ENCODE measurements at places on chromosomes 2 and 18. TPM values are rescaled to one million over a fixed set of nuclear protein-coding genes. Genes with fewer than 3 reads are reported as not detected.
A peak's percentile ranks its signal among the peaks of the same experiment; 100 is the strongest.

Gene IL36B
- not detected for total RNA-seq

Gene POTEJ
- 0.76 TPM for total RNA-seq

GRCh38 chr18:34222307-34223163, 2.2 kb downstream of the NOL4 start:
- peak; percentile 19 for DNase-seq
- H3K4me1 ChIP-seq, result peaks cover 20% of the 10 kb centered on the region
- H3K27me3 ChIP-seq, result peaks cover 75% of the 10 kb centered on the region

Gene DNAJC5G
- not detected for total RNA-seq

DNA sequence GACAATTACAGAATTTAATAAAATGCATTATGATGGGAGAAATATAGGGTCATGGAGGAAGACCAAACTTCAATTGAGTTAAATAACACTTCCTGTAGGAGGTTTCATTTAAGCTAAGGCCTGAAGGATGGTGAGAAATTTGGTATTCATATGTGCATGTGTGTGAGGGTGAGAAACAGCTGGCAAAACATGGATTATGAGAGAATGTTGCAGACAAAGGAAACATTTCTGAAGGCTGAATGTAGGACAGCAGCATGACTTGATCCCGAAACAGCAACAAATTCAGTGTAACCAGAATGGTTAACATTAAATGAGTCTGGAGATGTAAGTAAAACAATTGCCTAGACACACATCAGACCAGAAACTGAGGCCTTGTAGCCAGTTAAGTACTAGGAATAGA, 630.8 kb downstream of the NR4A2 start:
- no peak overlapping the region for H3K27ac ChIP-seq
- H3K36me3 ChIP-seq, result no peaks in the 10 kb centered on the region
- DNase-seq, result no peak
- no peak overlapping the region for H3K4me3 ChIP-seq
- no peaks in the 10 kb centered on the region for H3K4me1 ChIP-seq
- H3K27me3 ChIP-seq, result no peaks in the 10 kb centered on the region

DNA sequence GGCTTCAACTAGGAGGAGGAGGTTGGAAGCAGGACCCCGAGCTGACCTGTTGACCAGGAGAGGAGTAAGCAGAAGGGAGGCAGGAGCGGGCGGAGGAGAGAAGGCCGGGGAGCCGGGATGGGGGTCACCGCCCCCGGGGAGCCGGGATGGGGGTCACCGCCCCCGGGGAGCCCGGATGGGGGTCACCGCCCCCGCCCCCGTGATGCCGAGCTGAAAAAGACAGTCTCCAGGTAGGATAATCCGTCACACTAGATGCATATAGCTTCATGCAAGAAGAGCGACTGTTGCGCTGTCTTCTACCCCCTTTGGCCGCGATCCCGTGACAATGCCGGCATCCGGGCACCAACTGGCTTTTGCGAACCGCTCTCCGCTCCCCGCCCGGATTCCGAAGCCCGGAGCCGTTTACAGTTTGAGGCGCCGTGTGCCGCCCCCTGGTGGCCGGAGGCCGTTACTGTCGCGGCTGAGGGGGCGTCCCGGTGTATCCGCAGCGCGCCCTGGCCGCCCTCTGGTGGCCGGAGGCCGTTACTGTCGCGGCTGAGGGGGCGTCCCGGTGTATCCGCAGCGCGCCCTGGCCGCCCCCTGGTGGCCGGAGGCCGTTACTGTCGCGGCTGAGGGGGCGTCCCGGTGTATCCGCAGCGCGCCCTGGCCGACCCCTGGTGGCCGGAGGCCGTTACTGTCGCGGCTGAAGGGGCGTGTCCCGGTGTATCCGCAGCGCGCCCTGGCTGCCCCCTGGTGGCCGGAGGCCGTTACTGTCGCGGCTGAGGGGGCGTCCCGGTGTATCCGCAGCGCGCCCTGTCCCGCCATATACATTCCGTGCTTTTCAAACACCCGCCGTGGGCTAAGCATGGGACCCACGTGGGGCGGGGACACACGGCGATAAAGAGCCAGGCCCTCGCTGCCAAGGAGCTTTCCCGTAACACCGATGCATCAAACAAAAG, 89.6 kb downstream of the ACTR3 start:
- H3K27me3 ChIP-seq, result no peaks in the 10 kb centered on the region
- no peak overlapping the region for H3K4me3 ChIP-seq
- no peaks in the 10 kb centered on the region for H3K36me3 ChIP-seq
- peak overlapping the region; percentile 79 for H3K27ac ChIP-seq

All from hepatocyte (in vitro differentiated cells).